ENCODE measurements at places on chromosomes 11 and 22. TPM values are rescaled to one million over a fixed set of nuclear protein-coding genes. Genes with fewer than 3 reads are reported as not detected.

Gene CECR2
- 7.4 TPM for total RNA-seq

Gene SLC25A17
- total RNA-seq = 21.6 TPM

Gene DRD2
- 0.42 TPM for total RNA-seq

- DNase-seq = no peak
Observed at GRCh38 chr11:118281284-118281683, 17.2 kb upstream of the MPZL2 start.

DNA sequence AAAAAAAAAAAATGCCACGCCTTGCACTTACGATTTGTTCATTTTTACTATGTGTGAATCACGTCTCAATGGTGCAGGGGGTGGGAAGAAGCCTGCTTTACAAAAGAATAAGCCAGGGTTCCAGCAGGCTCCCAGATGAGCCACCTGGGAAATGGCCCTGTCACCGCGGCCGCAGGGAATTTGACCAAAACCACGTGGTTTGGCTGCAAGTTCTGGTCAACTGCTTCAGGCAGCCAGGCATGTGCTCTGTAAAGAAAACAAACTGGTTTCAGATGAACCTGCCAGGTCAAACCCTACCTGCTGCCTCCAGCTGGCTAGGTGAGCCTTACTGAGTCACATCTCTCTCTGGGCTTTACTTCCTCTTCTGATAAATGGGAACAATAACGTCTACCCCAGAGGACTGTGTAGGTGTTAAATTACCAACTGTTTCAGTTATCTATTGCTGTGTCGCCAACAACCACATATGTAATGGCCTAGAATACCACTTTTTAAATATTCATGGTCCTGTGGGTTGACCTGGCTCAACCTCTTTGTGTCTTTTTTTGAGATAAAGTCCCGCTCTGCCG lies 30.5 kb upstream of the GCAT start:
- DNase-seq = peak; percentile 92

All from kidney epithelial cell (primary cell).